Mesothelial cell of epicardium (in vitro differentiated cells): ENCODE measurements at places on chromosomes 5 and 9. TPM values are rescaled to one million over a fixed set of nuclear protein-coding genes. Genes with fewer than 3 reads are reported as not detected.

GRCh38 chr9:92769990-92770359, 5.3 kb upstream of the BICD2 start:
- no peaks in the 10 kb centered on the region for H3K27me3 ChIP-seq
- peaks cover 26% of the 10 kb centered on the region for H3K4me1 ChIP-seq
- no peaks in the 10 kb centered on the region for H3K36me3 ChIP-seq

DNA sequence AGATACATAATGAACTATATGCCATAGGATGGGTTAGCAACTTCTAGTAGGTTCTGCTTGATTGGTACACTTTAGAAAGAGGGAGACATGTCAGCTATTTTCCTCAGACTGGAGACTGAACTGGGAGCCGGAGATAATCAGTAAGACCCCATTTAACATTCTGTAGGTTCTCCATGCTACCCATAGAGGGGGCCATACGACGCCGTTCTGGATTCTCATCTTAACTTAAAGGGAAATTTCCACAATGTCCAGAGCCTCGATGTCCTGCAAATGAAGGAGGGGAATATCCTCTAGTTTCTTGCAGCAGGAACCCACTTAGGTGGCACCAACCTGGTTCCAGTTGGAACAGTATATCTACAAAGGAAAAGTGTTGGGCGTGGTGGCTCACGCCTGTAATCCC, 22.3 kb upstream of the NPM1 start:
- no peaks in the 10 kb centered on the region for H3K27me3 ChIP-seq
- H3K4me1 ChIP-seq = peaks cover 3% of the 10 kb centered on the region
- H3K4me3 ChIP-seq = no peak overlapping the region
- no peak for DNase-seq

- H3K4me3 ChIP-seq = no peak overlapping the region
- DNase-seq = no peak
- H3K4me1 ChIP-seq = no peaks in the 10 kb centered on the region
- peaks cover 36% of the 10 kb centered on the region for H3K27me3 ChIP-seq
Measured at GRCh38 chr5:148491015-148491792, 107.4 kb downstream of the FBXO38 start.

DNA sequence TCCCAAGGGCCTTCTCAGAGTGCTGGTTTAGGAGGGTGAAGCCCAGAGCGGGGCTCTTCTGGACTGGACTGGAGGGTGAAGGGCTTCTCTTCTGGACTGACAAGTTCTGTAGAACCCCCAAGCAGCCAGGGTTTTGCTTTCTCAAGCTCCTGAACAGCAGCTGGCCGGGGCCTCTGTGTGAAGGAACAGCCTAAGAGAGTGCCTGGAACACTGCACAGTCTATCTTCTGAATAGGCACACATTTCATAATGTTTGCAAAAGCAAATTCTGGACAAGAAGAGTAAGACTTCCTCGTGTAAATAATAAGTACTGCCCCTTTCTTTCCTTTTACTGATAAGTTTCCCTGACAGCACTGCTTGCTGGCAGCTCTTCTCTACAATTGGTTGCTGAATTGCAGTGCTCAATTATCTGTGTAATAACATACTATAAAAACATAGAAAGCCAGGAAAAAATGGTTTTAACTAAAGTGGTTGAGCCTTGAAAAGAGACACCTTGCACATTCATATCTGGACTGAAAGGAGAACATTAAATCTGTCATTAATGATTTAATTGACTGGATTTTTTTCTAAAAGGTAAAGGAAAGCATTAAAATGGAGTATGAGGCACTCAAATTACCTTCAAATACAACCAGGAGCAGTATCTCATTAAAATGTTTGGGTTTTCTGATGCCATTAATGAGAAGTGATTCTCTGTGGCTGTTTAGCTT, 20.5 kb downstream of the MAST4 start:
- peaks cover 24% of the 10 kb centered on the region for H3K4me1 ChIP-seq
- no peaks in the 10 kb centered on the region for H3K27me3 ChIP-seq
- H3K4me3 ChIP-seq = no peak overlapping the region
- H3K27ac ChIP-seq = no peak overlapping the region
- DNase-seq = no peak

DNA sequence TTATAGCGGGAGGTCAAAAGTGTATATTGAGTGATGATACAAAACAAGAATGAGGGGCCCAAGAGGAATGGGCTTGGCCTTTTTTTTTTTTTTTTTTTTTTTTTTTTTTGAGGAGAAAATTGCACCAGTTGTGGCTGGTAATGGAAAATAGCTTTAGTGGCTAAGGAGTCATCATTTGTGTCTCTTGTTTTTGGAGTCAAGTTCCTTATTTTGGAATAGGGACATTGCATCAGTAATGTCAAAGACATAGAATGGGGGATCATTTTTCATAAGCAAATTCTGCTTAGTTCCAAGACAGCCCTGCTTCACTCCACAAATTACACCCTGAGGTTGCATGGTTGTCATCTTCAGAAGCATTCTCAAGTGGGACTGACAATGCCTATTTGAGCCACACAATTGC, 137.4 kb downstream of the STK32A start:
- no peak overlapping the region for H3K4me3 ChIP-seq
- peaks cover 4% of the 10 kb centered on the region for H3K4me1 ChIP-seq
- H3K27ac ChIP-seq = no peak overlapping the region
- H3K36me3 ChIP-seq = no peaks in the 10 kb centered on the region
- DNase-seq = no peak
- no peaks in the 10 kb centered on the region for H3K27me3 ChIP-seq

DNA sequence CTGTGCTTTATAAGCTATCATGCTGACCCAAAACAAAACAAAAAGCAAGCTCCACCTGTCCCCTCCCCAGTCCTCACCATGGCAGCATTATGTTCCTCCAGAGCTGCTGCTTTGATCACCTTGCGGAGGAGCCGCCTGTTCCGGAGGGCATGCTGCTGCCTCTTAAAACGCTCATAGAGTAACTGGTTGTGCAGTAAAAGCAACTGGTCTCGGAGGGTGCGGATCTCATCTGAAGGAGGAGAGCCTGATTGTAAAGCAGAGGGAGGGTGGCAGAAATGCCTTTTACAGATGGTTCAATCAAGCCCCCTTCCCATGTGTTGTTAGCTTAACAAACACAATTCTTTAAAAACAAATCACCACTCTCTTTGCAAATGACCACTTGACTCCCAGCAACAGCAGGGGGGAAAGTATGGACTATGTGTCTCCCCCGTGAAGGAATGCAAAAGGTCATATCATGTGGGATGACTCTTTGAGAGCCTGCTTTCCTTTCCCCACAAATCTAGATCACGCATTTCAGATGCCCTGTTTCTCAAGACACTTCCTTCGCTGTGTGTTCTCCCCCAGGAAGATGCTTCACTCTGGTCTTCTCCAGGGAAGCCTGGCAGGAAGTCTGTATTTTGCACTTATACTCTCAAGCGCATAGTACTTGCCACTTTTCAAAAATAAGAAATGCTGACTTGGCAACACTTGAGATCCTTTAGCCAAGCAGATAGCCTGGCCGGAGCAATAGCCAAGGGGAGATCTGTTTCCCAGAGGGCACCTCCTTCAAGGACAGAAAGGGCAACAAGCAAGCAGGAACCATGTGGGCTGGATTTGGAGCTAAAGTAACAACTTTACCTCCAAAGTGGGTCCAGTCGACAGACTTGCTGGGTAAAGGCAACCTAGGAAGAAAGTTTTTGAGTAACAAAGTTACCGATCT, 25.1 kb downstream of the SPACA9 start:
- H3K27ac ChIP-seq = no peak overlapping the region
- H3K4me1 ChIP-seq = no peaks in the 10 kb centered on the region
- no peak overlapping the region for H3K4me3 ChIP-seq
- H3K36me3 ChIP-seq = peaks cover 35% of the 10 kb centered on the region

DNA sequence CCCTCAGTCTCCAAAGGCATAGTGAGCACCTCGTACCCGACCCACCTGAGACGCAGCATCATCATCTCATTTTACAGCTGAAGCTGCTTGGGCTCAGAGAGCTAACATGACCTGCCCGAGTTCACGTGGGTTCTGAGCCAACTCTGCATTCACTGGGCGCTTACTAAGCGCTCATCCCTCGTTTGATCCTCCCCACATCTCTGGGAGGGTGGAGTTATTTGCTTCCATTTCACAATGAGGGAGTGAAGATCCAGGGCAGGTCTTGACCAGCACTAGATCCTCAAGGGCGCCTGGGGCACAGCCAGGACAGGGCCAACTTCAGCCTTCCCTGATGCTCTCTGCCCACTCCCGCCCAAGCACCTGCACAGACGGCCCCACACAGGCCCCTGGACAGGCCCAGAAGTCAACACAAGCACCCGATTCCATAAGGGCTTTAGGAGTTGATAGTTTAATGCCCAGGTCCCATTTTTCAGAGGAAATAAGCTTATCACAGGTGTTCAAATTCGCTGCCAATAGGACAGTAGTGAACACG, 80.8 kb downstream of the HRH2 start:
- peaks cover 56% of the 10 kb centered on the region for H3K27me3 ChIP-seq
- H3K4me3 ChIP-seq = no peak overlapping the region
- no peak for DNase-seq
- H3K27ac ChIP-seq = no peak overlapping the region
- no peaks in the 10 kb centered on the region for H3K36me3 ChIP-seq

DNA sequence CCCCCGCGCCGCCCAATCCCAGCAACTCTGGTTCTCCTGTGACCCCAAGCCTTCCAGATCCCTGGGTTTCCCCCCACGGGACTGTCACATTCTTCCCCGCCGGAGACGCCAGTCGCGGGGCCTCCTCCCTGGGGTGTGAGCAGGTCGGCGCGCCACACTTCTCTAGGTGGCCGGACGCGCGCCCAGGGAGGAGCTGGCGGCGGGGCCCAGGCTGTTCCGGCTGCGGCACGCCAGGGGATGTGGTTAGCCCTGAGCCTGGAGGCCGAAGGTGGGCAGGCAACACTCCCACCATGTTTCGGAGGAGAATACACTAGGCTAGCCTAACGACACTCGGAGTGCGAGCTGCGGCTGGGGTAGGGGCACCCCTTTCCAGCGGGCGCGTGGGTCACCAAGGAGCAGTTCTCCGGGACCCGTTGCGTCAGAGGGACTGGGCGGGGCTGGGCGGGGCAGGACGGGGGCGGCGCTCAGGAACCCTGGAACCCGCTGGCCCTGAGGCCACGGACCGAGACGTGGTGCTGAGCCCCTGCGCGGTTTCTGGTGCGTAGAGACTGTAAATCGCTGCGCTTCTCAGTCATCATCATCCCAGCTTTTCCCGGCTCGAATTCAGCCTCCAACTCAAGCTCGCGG, at the start of gene SLC27A6:
TSS of gene SLC27A6 (plus strand) at position 478 of the 627 bp plus-strand sequence. CDS start 650 bp downstream, outside the sequence.
- H3K36me3 ChIP-seq = peaks cover 18% of the 10 kb centered on the region
- H3K27ac ChIP-seq = peak within 1 kb of the TSS; percentile 86
- peak; percentile 63 for DNase-seq
- H3K27me3 ChIP-seq = no peaks in the 10 kb centered on the region

DNA sequence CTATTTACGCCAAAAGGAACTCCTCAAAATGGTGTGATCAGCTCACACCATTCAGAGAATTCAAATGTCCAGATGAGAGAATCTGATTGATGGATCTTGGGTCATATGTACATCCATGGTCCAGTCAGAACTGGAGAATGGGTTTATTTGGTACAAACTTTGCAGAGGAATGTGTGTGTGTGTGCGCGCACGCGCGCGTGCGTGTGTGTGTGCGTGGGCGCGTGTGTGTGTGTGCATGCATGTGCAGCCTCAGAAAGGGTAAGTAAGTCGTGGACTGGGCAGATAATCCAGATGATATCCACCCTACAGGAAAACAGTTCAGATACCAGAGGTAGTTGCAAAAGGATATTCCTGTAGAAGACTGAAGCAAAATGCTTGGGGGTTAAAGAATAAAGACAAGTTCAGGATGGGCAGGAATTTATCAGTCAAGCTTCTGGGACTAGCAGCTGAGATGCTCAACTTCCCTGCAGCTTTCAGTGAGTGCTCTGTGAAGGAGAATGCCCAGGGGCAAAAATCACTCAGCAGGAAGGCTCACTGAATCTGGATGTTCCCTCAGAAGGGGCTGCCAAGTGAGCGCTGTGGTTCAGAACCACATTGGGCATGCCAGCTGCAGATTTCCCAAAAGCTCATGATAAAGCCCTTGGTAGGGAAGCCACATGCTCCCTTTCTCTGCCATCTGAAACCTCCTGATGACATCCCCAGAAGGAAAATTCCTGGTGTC, 440.5 kb upstream of the SGCD start:
- no peak overlapping the region for H3K4me3 ChIP-seq
- no peaks in the 10 kb centered on the region for H3K36me3 ChIP-seq
- no peak for DNase-seq
- no peak overlapping the region for H3K27ac ChIP-seq
- H3K27me3 ChIP-seq = peaks cover 17% of the 10 kb centered on the region

- H3K27me3 ChIP-seq = no peaks in the 10 kb centered on the region
- DNase-seq = no peak
- no peak overlapping the region for H3K4me3 ChIP-seq
- H3K36me3 ChIP-seq = no peaks in the 10 kb centered on the region
Measured at GRCh38 chr9:108443019-108443633, 412.7 kb downstream of the ACTL7B start.

DNA sequence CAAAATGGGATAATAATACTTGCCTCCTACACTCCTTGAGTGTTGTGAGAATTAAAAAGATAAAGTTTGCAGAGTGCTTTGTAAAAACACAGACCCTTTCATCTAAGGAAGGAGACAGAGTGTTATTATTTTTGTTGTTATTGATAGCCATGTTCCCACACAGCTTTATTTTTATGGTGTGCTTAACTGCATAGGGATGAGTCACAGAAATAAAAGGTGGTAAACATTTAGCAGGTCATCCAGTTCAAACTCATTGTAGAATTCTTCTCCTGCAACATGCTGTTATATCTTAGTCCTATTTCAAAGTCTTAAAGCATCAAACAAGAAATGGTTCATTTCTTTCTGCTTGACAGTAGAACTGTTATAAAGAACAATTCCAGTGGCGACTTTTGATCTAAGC, 367.5 kb upstream of the ACTBL2 start:
- no peak overlapping the region for H3K4me3 ChIP-seq
- H3K36me3 ChIP-seq = peaks cover 1% of the 10 kb centered on the region
- H3K27ac ChIP-seq = no peak overlapping the region
- no peaks in the 10 kb centered on the region for H3K27me3 ChIP-seq
- peaks cover 29% of the 10 kb centered on the region for H3K4me1 ChIP-seq

GRCh38 chr9:23552876-23553601, 273.0 kb downstream of the ELAVL2 start:
- H3K36me3 ChIP-seq = no peaks in the 10 kb centered on the region
- no peak overlapping the region for H3K27ac ChIP-seq
- no peak overlapping the region for H3K4me3 ChIP-seq
- no peak for DNase-seq
- peaks cover 3% of the 10 kb centered on the region for H3K27me3 ChIP-seq
- peaks cover 19% of the 10 kb centered on the region for H3K4me1 ChIP-seq

Gene TAF11L3
- total RNA-seq = not detected in 3 replicates

Gene CYLC2
- not detected in 3 replicates for total RNA-seq

Gene PCDHA9
- 3.1 to 4.0 TPM (median 3.4 TPM) in 3 replicates for total RNA-seq

Gene VLDLR
- 47.8 to 50.0 TPM (median 49.6 TPM) in 3 replicates for total RNA-seq

Gene MVB12B
- total RNA-seq = 38.0 to 43.7 TPM (median 42.0 TPM) in 3 replicates
